ENCODE measurements at places on chromosomes 12 and 14.
A peak's percentile ranks its signal among the peaks of the same experiment; 100 is the strongest.

DNA sequence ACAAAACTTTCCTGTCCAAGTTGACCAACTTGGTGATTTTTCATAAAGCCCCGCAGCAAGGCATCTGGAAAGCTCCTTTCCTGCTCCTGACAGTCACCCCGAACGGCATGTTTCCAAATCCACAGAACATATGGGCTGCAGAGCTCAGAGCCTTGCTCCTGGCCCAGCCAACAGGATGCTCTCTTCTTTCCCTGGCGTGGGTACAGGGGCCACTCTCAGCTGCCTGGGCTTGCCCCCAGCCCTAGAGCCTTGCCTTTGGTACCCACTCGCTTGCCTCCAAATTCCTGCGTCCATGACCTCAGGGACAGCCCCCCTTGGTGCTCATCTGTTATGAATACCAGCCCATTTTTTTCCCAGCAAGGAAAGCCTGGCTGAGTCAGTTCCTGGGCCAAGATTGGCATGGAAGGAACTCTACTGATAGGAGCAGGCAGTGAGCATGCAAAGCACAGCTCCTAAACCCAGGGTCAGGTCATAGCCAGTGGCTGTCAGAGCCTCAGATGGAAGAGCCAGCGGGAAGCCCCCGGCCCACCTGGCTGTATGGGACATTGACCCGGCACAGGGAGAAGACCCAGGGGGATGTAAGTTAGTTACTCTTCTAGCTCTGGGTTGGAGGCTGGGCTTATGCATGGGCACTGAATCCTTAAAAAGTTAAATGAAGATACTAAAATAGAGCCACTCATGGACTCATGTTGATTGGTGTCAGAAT lies 105.3 kb upstream of the RTL1 start:
- H3K27me3 ChIP-seq: no peaks in the 10 kb centered on the region
- no peaks in the 10 kb centered on the region for H3K36me3 ChIP-seq
- no peak overlapping the region for H3K4me3 ChIP-seq
- H3K4me1 ChIP-seq: no peaks in the 10 kb centered on the region
- H3K27ac ChIP-seq: no peak overlapping the region
- DNase-seq: no peak

DNA sequence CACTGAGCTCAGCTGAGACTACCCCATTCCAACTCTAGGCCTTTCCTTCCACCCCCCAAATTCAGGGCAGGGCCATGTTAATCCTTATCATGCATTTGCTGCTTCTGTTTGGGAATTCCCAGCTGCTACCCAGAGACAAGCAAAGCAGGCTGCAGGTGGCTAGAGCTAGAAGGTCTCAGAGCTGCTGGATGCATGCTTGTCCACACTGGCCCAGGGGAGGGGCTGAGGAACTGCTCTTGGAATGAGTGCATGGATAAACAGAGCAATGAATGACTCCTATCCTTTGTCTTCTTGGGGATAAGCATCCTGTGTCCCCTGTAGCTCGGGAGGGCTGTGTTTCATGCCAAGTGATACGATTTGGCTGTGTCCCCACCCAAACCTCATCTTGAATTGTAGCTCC lies 136.8 kb upstream of the NOS1 start:
- no peak for DNase-seq
- no peaks in the 10 kb centered on the region for H3K27me3 ChIP-seq
- H3K27ac ChIP-seq: no peak overlapping the region
- no peaks in the 10 kb centered on the region for H3K36me3 ChIP-seq

GRCh38 chr12:75560167-75560566 lies 48.8 kb upstream of the KRR1 start:
- no peaks in the 10 kb centered on the region for H3K27me3 ChIP-seq
- no peak overlapping the region for H3K27ac ChIP-seq
- H3K36me3 ChIP-seq: no peaks in the 10 kb centered on the region
- H3K4me1 ChIP-seq: no peaks in the 10 kb centered on the region

GRCh38 chr14:23286902-23287479 lies 1.1 kb upstream of the HOMEZ start:
- no peaks in the 10 kb centered on the region for H3K27me3 ChIP-seq
- no peak for DNase-seq
- no peaks in the 10 kb centered on the region for H3K36me3 ChIP-seq
- peaks cover 11% of the 10 kb centered on the region for H3K4me1 ChIP-seq
- H3K4me3 ChIP-seq: peak overlapping the region; percentile 100
- H3K27ac ChIP-seq: peak overlapping the region; percentile 99

GRCh38 chr12:16833376-16834015 lies 227.5 kb upstream of the LMO3 start:
- H3K36me3 ChIP-seq: no peaks in the 10 kb centered on the region
- no peak overlapping the region for H3K27ac ChIP-seq
- H3K4me3 ChIP-seq: no peak overlapping the region
- no peak for DNase-seq
- H3K4me1 ChIP-seq: no peaks in the 10 kb centered on the region

- DNase-seq: no peak
- no peaks in the 10 kb centered on the region for H3K27me3 ChIP-seq
- no peaks in the 10 kb centered on the region for H3K36me3 ChIP-seq
- H3K27ac ChIP-seq: no peak overlapping the region
- H3K4me1 ChIP-seq: no peaks in the 10 kb centered on the region
These were observed 204.0 kb downstream of the GRIN2B start for GRCh38 chr12:13777374-13777773.

GRCh38 chr12:52805739-52806138 lies 8.2 kb downstream of the KRT4 start:
- H3K27ac ChIP-seq: no peak overlapping the region
- DNase-seq: no peak
- H3K4me3 ChIP-seq: no peak overlapping the region
- H3K36me3 ChIP-seq: no peaks in the 10 kb centered on the region
- no peaks in the 10 kb centered on the region for H3K4me1 ChIP-seq

GRCh38 chr14:75995372-75996041 lies 9.9 kb downstream of the IFT43 start:
- H3K27me3 ChIP-seq: no peaks in the 10 kb centered on the region
- H3K36me3 ChIP-seq: peaks cover 11% of the 10 kb centered on the region
- peak overlapping the region; percentile 100 for H3K27ac ChIP-seq

DNA sequence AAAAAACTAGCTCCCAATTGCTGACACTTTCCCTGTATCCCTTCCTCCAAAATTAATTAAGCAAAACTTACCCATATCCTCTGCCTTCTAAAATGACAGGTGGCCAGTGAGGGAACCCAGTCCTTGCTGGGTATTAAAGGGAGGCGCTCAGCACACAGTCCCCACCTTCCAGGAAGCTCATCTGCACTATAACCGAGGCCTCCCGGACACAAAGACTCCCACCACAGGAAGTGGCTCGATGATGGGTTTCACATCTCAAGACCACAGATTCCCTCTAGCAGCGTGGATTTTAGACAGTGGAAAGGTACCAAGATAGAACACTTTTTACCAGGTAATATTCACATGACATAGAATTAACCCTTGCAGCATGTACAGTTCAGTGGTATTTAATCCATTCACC lies 126.8 kb upstream of the NCOR2 start:
- no peaks in the 10 kb centered on the region for H3K27me3 ChIP-seq
- peaks cover 6% of the 10 kb centered on the region for H3K4me1 ChIP-seq
- no peak for DNase-seq
- no peaks in the 10 kb centered on the region for H3K36me3 ChIP-seq
- no peak overlapping the region for H3K27ac ChIP-seq
- no peak overlapping the region for H3K4me3 ChIP-seq

GRCh38 chr12:124443931-124444712 lies 123.3 kb downstream of the NCOR2 start:
- no peak overlapping the region for H3K4me3 ChIP-seq
- no peak for DNase-seq
- no peaks in the 10 kb centered on the region for H3K27me3 ChIP-seq
- H3K4me1 ChIP-seq: peaks cover 27% of the 10 kb centered on the region
- H3K27ac ChIP-seq: no peak overlapping the region

- no peak overlapping the region for H3K4me3 ChIP-seq
- H3K27ac ChIP-seq: no peak overlapping the region
- no peaks in the 10 kb centered on the region for H3K36me3 ChIP-seq
- DNase-seq: no peak
- no peaks in the 10 kb centered on the region for H3K27me3 ChIP-seq
These were observed 16.1 kb downstream of the WNK1 start for GRCh38 chr12:768434-768833.

DNA sequence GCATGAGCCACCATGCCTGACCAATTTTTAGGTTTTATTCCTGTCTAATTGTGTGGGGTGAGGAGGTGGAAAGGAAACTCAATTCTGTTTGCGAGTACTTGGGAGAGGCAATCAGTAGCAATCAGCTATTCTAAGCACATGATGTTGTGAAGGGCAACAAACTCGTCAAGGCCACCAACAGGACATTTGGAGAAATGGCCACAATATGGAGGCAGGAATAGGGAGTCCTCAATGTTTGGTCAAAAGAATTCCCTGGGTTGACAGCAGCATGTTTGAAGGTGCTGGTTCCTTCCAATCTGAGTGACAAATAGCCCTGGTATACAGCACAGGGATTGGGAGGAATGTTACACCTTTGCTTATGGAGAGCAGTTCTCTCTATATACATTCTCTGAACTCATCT lies 32.7 kb upstream of the USP44 start:
- no peak for DNase-seq
- no peaks in the 10 kb centered on the region for H3K4me1 ChIP-seq
- no peaks in the 10 kb centered on the region for H3K36me3 ChIP-seq
- H3K4me3 ChIP-seq: no peak overlapping the region

DNA sequence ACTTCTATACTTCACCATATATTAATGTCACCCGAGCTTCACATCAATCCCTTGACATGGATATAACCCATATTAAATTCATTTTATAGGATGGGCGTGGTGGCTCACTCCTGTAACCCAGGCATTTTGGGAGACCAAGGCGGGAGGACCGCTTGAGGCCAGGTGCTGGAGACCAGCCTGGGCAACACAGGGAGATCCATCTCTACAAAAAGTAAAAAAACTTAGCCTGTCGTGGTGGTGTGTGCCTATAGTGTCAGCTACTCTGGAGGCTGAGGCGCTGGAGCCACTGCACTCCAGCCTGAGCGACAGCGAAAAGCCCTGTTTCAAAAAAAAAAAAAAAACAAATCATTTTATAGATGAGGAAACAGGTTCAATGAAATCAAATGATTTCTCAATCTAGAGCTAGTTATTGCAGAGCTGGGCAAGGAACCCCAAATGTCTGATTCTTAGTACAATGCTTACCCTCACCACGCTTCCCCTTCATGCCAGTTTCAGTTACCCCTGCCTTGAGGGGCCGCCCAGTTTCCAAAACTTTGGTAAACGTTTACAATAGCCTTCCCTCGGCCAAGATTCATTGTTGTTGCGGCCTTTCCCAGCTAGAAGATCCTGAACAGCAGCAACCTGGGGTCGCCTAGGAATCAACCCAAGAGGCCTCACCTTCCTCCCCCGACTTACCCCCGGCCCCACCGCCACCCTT lies 751 bp downstream of the PSMB5 start:
- peaks cover 7% of the 10 kb centered on the region for H3K4me1 ChIP-seq
- no peaks in the 10 kb centered on the region for H3K27me3 ChIP-seq
- peak overlapping the region; percentile 80 for H3K4me3 ChIP-seq
- peak overlapping the region; percentile 91 for H3K27ac ChIP-seq
- DNase-seq: no peak
- H3K36me3 ChIP-seq: peaks cover 34% of the 10 kb centered on the region

DNA sequence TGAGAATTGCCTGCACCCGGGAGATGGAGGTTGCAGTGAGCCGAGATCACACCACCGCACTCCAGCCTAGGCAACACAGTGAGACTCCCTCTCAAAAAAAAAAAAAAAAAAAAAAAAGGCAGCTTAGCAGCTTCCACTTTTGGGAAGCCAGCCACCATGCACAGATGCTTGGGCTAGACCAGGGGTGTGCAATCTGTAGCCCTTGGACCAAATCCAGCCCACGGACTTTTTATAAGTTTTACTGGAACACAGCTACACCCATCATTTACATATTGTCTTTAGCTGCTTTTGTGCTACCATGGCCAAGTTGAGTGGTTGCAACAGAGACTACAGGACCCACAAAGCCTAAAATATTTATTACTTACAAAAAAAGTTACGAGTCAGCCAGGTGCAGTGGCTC lies 6.7 kb downstream of the CIT start:
- no peaks in the 10 kb centered on the region for H3K36me3 ChIP-seq
- H3K4me1 ChIP-seq: no peaks in the 10 kb centered on the region
- no peaks in the 10 kb centered on the region for H3K27me3 ChIP-seq
- H3K4me3 ChIP-seq: no peak overlapping the region
- DNase-seq: no peak
- no peak overlapping the region for H3K27ac ChIP-seq

DNA sequence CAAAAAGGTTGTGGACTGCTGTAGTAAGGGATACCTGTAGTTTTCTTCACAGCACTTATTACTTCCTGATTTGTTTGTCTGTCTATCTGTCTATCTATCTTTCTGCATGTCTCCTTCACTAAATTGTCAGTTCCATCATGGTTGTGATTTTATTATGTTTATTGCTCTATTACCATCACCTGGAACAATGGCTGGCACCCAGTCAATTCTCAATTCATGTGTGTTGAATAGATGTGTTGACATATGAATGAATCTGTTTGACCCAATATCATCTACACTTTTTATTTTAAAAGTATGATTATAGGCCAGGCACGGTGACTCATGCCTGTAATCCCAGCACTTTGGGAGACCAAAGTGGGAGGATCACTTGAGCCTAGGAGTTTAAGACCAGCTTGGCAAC lies 224.4 kb downstream of the NUBPL start:
- DNase-seq: no peak
- no peaks in the 10 kb centered on the region for H3K36me3 ChIP-seq
- no peak overlapping the region for H3K4me3 ChIP-seq
- no peaks in the 10 kb centered on the region for H3K4me1 ChIP-seq
- H3K27ac ChIP-seq: no peak overlapping the region

GRCh38 chr14:61493239-61493638 lies 171.9 kb downstream of the PRKCH start:
- no peak overlapping the region for H3K27ac ChIP-seq
- no peaks in the 10 kb centered on the region for H3K27me3 ChIP-seq
- peaks cover under 1% of the 10 kb centered on the region for H3K4me1 ChIP-seq

- H3K27me3 ChIP-seq: no peaks in the 10 kb centered on the region
- no peak overlapping the region for H3K4me3 ChIP-seq
- no peaks in the 10 kb centered on the region for H3K36me3 ChIP-seq
- no peak for DNase-seq
- no peaks in the 10 kb centered on the region for H3K4me1 ChIP-seq
- H3K27ac ChIP-seq: no peak overlapping the region
These were observed 22.6 kb upstream of the ARHGAP5 start for GRCh38 chr14:32054536-32054935.

DNA sequence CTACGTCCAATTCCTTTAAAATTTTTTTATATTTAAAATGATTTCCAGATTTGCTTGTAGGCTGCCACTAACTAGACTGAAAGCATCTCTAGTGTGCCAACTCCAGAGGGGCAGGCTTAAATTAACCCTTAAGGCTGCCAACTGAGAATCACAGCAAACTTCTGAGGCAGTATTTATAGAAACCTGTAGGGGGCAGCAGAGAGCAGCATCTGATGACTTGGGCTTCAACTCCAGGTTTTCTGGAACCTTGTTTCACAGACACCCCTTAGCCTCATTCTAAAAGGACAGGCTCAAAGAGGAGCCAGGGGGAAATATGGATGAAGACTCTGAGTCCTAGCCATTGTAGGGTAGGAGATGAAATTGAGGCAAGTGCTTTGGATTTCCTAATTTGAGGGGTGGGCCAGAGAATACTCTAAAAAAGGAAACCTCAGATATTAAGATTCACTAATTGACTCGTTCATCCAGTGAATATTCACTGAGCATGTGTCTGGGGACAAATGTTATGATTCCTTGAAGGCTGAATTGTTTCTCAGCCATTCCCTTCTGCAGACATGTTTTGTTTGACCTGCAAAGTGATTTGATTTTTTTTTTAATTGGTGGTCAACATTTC lies 63.3 kb upstream of the HSPB8 start:
- H3K36me3 ChIP-seq: no peaks in the 10 kb centered on the region
- peak; percentile 66 for DNase-seq
- no peak overlapping the region for H3K4me3 ChIP-seq
- H3K27me3 ChIP-seq: no peaks in the 10 kb centered on the region
- no peaks in the 10 kb centered on the region for H3K4me1 ChIP-seq

Data from ascending aorta (tissue), 2 donors.